Stimulated activated CD4-positive, alpha-beta T cell treated with anti-CD3 and anti-CD28 coated beads, Interleukin-15, amount 100 ng/mL, for 1 hour (primary cell): ENCODE measurements at places on chromosomes 3 and 15.

GRCh38 chr3:191523148-191523547 is 62.2 kb downstream of the PYDC2 start:
- DNase-seq: no peak

- DNase-seq: no peak
Measured at GRCh38 chr15:77720655-77721054, 87.9 kb upstream of the LINGO1 start.

GRCh38 chr3:18247776-18248310 is 177.3 kb downstream of the SATB1 start:
- DNase-seq: no peak

DNA sequence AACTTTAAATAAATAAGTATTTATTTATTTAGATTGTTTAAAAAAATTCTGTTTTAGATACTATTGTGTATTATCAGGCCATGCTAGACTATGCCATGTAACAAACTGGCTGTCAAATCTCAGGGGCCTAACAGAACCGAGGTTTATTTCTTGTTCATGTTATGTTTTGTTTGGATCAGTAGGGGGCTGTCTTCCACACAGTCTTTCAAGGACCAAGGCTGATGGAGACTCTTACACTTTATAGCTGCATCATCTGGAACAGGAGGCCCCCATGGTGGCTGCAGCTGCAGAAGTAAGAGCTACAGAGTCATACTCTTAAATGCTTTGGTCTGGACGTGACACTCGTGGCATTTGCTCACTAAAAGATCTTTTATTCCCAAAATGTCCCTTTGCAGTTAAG is 33.0 kb upstream of the ARL14 start:
- DNase-seq: no peak

- DNase-seq: no peak
Measured at GRCh38 chr3:50325497-50326181, 2.4 kb downstream of the TUSC2 start.

GRCh38 chr3:138206196-138206595 is 19.1 kb downstream of the ARMC8 start:
- no peak for DNase-seq

DNA sequence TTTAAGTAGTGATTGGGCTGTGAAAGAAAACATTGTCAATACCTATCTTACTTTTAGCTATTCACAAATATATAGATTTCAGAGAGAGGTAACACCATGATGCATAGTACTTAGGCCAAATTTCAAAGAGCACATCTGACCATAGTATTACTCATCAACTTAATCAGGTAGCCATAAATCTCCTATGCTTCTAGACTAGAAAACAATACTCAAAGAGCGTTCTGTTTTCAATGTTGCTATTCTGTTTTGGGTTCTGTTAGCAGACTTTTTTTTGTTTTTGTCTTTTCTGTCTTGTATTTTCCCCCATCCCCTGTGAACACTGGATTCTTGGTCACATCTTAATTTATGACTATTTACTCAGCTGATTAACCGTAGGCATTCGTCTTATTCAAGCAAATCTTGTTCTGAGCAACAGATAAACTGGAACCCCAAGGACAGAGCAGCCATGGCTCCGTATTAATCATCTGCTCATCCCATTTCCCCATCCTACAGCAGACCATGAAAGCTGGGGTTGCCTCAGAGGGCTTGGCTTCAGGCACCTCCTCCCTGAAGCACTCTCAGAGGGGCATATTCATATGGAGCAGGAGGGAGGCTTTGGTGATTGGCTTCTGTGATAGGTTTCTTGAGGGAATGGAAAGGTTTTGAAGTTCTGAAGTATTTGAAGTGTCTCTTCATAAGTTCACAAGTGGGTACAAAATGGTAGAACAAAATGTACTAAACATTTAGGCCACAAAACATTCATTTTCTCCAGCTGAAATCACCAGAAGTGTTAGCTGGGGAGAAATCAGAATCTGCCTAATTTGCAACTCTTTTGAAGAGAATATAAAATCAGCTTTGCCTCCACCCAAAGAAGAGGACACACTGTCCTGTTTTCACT is 105.3 kb downstream of the TNIK start:
- no peak for DNase-seq

GRCh38 chr3:183158113-183158512 is 4.4 kb downstream of the LAMP3 start:
- no peak for DNase-seq

- DNase-seq: no peak
Measured at GRCh38 chr3:182631183-182632076, 161.9 kb upstream of the ATP11B start.

DNA sequence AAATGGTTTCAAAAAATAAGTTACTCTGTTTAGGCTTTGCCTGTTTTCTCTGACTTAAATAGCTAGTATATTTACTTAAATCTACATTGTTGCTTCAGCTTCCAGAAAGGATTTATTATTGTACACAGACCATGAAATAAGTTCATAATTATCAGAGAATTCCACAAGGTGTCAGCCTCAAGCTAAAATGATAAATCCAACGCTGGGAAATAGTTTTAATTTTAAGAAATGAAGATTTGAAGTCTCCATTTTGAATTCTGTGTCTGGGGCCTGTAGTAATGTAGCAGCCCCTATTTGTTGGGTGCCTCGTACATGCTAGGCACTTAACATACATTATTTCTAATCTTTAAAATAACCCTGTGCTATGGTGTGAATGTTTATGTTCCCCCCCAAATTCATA is 92.6 kb upstream of the KCNMB2 start:
- DNase-seq: no peak

GRCh38 chr3:61730056-61730455 is 168.7 kb downstream of the PTPRG start:
- no peak for DNase-seq

- DNase-seq: no peak
Measured at GRCh38 chr15:61299075-61299763, 70.1 kb upstream of the RORA start.

GRCh38 chr3:151949706-151950105 is 76.3 kb downstream of the SUCNR1 start:
- no peak for DNase-seq

DNA sequence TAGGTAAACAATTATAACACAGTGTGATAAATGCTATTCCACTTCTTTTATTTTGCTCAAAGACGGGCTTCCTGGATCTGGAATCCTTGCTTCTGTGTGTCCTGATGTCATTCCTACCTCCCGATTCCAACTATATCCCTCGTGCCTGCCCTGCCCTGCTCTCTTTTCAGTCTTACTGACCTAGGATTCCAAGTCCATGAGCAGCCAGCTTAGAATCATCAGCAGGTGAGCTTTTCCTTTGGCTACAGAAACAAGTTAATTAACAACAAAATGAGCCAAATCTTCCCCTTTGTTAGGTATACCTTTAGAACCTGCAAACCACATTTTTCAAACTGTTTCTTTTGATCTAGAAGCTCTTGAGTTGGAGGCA is 21.9 kb upstream of the KPNA1 start:
- no peak for DNase-seq

- no peak for DNase-seq
Measured at GRCh38 chr3:118501152-118501551, 533.5 kb downstream of the IGSF11 start.

- no peak for DNase-seq
Measured at GRCh38 chr15:78761891-78762385, 49.3 kb downstream of the ADAMTS7 start.

DNA sequence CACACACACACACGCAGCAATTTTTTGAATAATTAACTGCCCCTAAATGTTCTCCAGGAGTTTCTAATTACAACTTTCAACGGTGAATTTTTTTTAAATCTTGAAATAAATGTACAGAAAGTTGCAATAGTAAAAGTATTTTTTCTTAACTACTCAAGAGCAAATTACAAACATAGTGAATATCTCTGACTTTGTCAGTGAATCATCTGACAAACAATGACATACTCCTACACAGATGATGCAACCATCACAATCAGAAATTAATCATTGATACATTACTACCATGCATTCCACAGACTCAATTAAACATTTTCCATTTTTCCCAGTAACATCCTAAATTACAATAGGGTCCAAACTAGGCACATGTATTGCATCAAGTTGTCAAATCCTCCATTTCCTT is 597.3 kb downstream of the NAALADL2 start:
- no peak for DNase-seq

DNA sequence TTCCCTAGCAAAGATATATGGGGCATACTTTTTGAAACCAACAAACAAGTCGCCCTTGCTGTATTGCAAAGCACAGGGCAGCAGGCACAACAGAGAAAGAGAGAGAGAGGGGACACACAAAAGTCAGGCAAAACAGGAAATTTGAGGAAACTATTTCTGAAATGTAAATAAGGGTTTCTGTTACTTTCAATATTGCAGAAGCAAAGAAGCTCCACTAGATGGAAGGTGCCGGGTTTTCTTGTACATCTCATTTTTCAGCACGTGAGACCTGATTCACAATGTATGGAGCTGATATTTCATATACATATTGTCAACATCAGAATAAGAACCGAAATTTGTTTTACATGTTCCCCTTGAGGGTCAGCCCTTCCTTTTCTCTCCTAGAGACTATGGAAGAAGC is 127.4 kb downstream of the FOXP1 start:
- DNase-seq: no peak

- no peak for DNase-seq
Measured at GRCh38 chr15:75455982-75456531, 4.6 kb upstream of the SIN3A start.

DNA sequence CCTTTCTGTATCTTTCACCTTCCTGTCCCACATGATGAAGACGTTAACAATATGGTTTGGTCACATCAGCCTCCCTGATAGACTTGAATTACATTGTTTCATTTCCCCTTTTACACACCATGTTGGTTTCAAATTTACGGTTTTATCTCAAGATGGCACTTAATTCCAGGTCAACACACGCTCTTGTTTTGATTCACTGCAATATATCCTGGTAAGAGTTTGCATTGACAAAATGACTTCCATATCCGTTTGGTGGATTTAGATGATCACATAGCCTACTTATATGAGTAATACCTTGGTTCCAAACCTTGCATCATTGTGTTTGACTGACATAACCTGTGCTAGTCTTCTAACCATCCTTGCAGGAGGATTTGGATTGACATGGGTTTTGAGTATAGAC is 499.4 kb downstream of the ROBO1 start:
- DNase-seq: no peak

DNA sequence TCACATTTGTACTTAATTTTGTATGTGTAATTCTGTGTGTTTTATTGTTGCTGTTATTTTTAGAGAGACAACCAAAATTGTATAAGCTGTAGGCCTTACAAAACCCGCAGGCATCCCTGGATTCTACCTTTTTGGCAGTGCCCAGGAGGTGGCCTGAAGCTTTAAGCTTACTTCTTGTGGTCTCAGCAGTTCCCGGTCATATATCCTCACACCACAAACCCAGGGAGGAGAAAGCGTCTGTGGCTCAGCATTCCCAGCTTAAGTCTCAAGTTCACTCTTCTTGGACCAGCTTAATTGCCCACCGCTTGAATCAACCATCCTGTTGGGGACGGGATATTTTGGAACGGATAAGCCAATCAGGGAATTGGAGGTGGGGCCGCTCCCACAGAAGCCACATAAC is 36.7 kb downstream of the C2CD4A start:
- no peak for DNase-seq

GRCh38 chr3:144058713-144059112 is 87.1 kb downstream of the DIPK2A start:
- no peak for DNase-seq

DNA sequence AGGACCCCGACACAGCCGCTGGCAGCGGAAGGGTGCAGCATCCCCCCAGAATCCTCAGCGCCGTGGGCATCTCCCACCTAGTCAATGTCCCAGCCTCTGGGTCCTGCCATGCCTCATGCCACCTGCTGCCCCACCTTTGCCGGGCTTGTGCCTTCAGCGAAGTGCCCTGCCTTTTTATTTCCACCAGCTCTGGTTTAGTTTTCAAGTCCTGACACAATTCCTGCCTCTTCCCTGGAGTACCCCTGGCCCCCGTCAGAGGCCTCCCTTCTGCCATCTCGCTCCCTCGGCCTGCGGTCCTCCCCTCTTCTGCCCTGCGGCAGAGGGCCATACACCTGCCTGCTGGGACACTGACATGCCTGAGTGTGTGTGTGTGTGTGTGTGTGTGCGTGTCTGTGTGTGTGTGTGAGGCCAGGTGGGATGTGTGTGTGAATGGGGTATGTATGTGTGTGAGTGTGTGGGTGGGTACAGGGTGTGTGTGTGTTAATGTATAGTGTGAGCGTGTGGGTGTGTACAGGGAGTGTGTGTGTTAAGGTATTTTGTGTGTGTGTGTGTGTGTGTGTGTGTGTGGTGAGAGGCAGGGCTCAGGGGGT is 129.9 kb downstream of the SMAD6 start:
- no peak for DNase-seq

GRCh38 chr3:22836131-22836530 is 367.0 kb upstream of the UBE2E2 start:
- DNase-seq: no peak

- no peak for DNase-seq
Measured at GRCh38 chr3:128301186-128302023, 148.1 kb downstream of the EEFSEC start.

DNA sequence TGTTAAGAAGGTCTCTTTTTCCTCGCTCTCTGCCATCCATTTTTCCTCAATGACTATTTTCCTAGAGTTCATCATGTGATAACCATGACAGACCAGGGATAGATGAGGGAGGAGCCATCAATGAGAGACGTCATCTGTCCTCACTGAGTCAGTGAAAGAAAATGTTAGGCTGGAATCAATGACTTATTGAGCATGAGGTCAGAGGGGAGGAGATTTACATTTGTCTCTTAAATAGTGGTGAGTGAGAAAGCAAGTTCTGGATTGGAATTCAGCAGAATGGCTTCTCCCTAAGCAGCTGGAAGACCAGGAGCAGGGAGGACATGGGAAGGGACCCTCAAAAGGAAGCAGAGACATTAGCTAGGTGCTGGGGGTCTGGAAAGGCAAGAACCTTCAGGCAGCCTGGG is 28.2 kb upstream of the USP3 start:
- no peak for DNase-seq

DNA sequence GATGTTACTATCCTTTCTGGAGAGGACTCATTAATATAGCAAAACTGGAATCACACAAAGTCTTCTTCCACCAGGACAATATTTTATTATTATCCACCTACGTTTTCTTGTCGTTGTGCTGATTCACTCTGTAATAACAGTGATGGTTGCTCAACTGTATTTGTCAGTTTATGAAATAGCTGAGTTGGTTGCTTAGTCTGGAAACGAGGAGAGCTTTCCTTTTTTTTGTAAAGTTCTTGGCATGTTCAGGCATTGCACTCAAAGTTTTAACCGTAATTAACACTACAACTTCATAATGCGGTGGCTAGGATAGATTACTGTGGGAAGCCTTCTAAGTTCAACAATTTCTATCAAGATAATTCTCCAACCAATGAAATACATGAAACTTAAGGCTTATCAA is 131.2 kb downstream of the RAP2B start:
- DNase-seq: no peak
